ENCODE measurements at places on chromosomes 1 and 21. TPM values are rescaled to one million over a fixed set of nuclear protein-coding genes. Genes with fewer than 3 reads are reported as not detected.
A peak's percentile ranks its signal among the peaks of the same experiment; 100 is the strongest.

GRCh38 chr21:33644383-33645074 lies 2.2 kb downstream of the ITSN1 start:
- no peak for DNase-seq

- DNase-seq = no peak
Measured at GRCh38 chr1:235327559-235328270, at the start of gene ARID4B. TSS of gene ARID4B (minus strand) at chr1:235328179. CDS start at chr1:235326919, 1,260 bp downstream.

- peak; percentile 42 for DNase-seq
Measured at GRCh38 chr21:26845066-26845758, at the start of gene ADAMTS1. TSS of gene ADAMTS1 (minus strand) at chr21:26845409. CDS start at chr21:26844954, 455 bp downstream.

GRCh38 chr1:10973552-10973951 lies 38.9 kb upstream of the TARDBP start:
- no peak for DNase-seq

- DNase-seq = no peak
Measured at GRCh38 chr1:202306535-202307345, 35.0 kb downstream of the UBE2T start.

DNA sequence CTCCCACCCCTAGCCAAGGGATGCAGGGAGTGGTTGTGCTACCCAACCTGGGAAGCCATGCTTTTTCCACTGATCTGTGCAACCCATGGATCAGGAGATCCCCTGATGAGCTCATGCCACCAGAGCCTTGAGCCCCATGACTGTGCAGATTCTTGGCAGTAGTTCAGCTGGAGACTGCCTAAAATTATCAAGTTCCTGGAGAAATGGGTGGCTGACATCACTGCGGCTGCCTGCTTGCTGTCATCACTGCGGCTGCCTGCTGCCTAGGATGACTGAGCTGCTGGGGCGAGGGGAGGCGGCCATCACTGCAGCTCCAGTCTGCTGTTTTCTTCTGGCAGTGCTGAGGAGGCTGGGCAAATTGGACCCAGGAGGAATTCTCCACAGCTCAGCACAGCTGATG lies 159.2 kb downstream of the AGBL4 start:
- no peak for DNase-seq

- DNase-seq = peak; percentile 48
Measured at GRCh38 chr1:12031039-12031980, 12.0 kb downstream of the MIIP start.

GRCh38 chr1:99942723-99943122 lies 27.1 kb upstream of the SLC35A3 start:
- DNase-seq = no peak

- DNase-seq = no peak
Measured at GRCh38 chr1:210371916-210372315, 43.2 kb downstream of the HHAT start.

DNA sequence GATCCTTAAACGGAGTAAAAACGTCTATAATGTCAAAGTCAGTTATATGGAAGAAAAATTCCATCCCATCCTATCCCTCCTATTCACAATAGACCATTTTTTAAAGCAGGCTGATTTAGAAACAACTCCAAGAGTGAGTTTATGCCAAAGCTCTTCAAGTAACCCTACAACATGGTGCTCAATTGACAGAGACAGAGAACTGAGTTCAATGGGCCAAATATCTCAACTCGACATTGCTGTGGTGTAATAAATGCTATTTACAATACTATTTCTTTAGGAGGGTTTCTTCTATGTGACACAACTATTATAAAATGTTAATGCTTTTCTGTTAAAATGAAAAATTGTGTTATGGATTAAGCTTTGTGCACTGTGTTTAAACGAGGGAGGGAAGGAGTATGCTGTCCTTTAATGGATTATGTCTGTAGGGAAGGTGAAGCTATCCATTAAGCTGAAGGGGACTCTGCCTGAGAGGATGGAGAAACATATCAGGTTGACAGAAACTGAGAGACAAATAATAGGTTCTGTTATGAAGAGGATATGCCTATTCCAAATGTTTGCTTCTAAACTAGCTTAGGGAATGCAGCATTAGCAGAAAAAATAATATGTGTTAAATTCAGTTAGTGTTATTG lies 362.5 kb upstream of the CHRM3 start:
- no peak for DNase-seq

DNA sequence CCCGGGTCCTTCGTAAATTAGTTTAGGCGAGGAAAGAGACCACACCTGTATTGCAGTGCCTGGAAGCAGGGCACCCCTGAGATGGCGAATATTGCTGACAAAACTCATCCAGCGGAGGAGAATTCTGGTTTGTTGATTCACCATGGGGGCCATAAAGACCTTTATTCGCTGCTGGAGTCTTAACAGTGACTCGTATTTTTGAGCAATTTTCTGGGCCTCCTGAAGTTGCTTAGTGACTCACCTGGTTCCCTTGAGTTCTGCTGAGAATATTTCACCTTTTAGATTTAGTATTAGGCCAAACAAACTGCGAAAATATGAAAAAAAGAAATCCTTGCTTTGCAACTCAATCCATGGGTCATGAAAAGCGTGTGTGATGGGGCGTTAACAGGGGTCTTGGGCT lies 20.6 kb upstream of the H6PD start:
- no peak for DNase-seq

GRCh38 chr1:113912594-113913311 lies 7.6 kb downstream of the DCLRE1B start:
- no peak for DNase-seq

GRCh38 chr21:17903029-17903806 lies 84.1 kb upstream of the C21orf91 start:
- peak; percentile 70 for DNase-seq

- DNase-seq = no peak
Measured at GRCh38 chr1:92951141-92951582, 10.1 kb downstream of the DIPK1A start.

DNA sequence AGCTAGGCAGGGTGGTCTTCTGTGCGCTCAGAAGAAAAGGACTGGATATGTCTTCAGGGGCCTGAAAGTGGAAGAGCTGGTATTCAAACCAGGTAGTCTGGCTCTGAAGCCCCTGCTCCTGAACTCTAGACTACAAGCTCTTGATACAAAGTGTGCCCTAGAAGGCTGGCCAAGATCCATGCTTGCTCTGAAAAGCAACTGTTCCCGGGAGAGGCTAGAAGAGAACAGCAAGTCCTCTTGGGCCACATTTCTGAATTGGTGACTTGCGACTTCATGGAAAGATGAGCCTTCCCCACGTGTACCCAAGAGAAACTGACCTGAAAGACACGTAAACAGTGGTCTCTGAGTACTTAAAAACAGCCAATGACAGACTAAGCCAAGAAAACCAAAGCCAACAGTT lies 123.3 kb upstream of the GRIK3 start:
- DNase-seq = no peak

GRCh38 chr1:172833954-172834353 lies 175.1 kb downstream of the FASLG start:
- no peak for DNase-seq

- no peak for DNase-seq
Measured at GRCh38 chr1:232017759-232018158, 391.2 kb downstream of the DISC1 start.

- no peak for DNase-seq
Measured at GRCh38 chr1:53608676-53609075, 130.3 kb downstream of the GLIS1 start.

- no peak for DNase-seq
Measured at GRCh38 chr21:32101277-32101676, 177.6 kb downstream of the MIS18A start.

GRCh38 chr1:206723805-206724472 lies 39.2 kb downstream of the MAPKAPK2 start:
- no peak for DNase-seq

DNA sequence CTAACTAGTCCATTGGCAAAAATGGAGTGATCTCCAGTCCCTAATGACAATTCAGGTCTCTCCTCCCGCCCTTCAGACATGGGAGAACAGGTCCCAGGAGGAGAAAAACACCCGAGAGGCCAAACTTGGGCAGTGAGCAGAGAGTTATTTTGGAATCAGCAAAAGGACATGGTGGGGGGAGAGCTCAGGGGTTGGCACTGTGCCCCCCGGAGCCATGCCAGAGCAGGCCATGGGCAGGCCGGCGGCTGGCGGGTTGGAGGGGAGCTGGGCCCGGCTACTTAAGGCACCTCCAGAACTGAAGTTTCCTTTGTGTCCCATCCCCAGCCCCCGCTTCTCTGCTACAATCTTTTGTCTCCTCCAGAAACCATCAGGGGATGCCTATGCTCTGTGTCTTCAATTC lies 7.1 kb downstream of the LGR6 start:
- no peak for DNase-seq

DNA sequence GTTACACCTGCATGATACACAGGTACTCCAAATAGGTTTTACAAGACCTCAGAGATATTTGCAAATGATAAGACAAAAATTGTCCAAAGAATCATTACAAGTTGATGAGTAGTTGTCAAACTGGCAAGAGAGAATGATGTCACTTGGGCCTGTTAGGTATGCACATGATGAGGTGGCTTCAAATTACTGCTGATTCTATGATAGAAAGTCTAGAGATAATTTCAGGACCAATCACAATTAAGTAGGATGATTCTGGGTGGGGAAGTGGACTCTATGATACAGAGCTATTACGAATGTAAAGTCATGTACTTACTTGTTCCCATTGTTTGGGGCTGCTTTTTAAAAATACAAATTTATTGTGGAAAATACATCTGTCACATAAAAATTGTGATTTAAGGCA lies 5.2 kb upstream of the SPRR1B start:
- no peak for DNase-seq

NID1 gene
- total RNA-seq = 0.92 TPM

C4BPA gene
- total RNA-seq = not detected

INAVA gene
- 0.18 TPM for total RNA-seq

KIF17 gene
- total RNA-seq = not detected

CFAP107 gene
- not detected for total RNA-seq

OR2T34 gene
- not detected for total RNA-seq

HCRTR1 gene
- total RNA-seq = not detected

NR1I3 gene
- total RNA-seq = not detected

SLFNL1 gene
- total RNA-seq = 0.18 TPM

PCSK9 gene
- not detected for total RNA-seq

FAM131C gene
- total RNA-seq = not detected

FAM229A gene
- total RNA-seq = 23.5 TPM

AVPR1B gene
- not detected for total RNA-seq

NENF gene
- total RNA-seq = 14.0 TPM

PAQR7 gene
- 3.0 TPM for total RNA-seq

Data from natural killer cell (primary cell).